Urothelium cell line (cell line): ENCODE measurements at places on chromosomes 2 and 18.

DNA sequence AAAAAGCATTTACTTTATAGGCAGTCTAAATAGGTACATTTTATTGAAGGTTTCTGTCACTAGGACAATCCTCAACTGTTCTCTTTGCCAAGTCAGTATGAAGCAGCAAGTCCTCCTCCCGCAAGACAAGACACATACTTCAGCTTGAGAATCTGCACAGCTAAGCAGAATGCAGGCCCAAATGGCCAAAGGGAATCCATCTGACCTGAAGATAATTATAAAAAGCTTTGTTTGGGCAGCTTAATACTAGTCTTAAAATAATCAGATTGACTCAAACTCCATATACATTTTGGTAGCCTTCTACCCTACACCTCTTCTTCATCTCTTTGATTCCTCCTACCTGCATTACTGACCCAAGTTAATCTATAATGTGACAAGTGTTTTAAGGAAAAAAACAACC, 1.8 kb downstream of the LANCL1 start:
- DNase-seq, result no peak

GRCh38 chr2:26927221-26927620, 43.2 kb upstream of the MAPRE3 start:
- DNase-seq, result no peak

- no peak for DNase-seq
Observed at GRCh38 chr18:22868831-22869230, 64.3 kb upstream of the RBBP8 start.

- no peak for DNase-seq
Observed at GRCh38 chr2:45390861-45391260, 220.2 kb downstream of the SRBD1 start.

DNA sequence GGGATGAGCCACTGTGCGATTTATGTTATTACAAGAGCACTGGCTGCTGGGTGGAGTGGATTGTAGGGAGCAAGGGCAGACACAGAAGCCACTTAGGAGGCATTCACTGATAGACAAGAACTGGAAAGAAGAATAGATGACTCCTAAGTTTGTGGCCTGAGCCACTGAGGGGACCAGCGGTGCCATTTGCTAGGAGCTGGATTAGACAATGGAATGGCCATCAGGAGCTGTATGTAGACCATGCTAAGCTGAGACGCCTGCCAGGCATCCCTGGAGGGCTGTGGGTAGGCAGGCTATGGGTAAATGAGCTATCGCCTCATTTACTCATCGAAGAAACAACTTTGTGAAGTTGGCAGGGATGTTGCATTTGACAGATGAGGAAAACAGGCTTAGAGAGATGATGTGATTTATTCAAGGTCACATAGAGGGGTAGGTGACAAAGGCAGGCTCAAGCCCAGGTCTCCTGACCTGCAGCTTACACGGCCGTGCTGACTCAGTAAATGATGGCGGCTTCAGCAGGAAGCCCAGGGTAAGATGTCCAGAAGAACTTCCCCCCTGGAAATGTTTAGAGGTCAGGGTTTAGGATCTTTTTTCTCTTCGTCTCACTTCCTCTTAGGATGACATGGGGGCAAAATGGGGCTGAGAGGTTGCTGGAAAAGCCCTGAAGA, 2.8 kb downstream of the MFSD2B start:
- no peak for DNase-seq

DNA sequence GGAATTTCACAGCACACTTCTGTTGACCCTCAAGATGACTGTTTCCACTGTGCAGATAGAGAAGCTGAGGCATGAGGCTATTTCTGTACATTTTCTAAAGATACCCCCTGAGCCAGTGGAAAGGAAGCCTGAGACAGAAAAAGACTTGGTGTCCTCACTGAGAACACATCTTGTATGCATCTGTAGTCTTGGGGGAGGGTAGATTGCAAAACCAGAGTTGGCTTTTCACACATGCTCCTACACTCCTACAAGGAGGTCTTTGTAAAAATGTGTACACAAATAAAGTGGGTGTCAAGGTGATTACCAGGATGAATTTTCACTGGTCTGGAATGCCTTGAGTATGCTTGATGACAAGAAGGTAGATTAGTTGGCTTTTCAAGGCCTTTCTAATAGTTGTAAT, 98.0 kb downstream of the KCTD18 start:
- no peak for DNase-seq
